ENCODE measurements at places on chromosomes 2 and 18. TPM values are rescaled to one million over a fixed set of nuclear protein-coding genes. Genes with fewer than 3 reads are reported as not detected.

The C2orf66 gene
- 0.12 TPM for total RNA-seq

The FEV gene
- total RNA-seq, result not detected

The VAMP8 gene
- 17.3 TPM for total RNA-seq

The SLC4A5 gene
- 0.11 TPM for total RNA-seq

The LBH gene
- 61.0 TPM for total RNA-seq

The CTNNA2 gene
- total RNA-seq, result 0.14 TPM

The IL1R2 gene
- 0.75 TPM for total RNA-seq

The RSAD2 gene
- total RNA-seq, result 0.13 TPM

The ANKRD12 gene
- 4.8 TPM for total RNA-seq

The ADRA2B gene
- total RNA-seq, result 0.13 TPM

The LHCGR gene
- total RNA-seq, result not detected

The MTA3 gene
- total RNA-seq, result 34.3 TPM

The CTAGE1 gene
- not detected for total RNA-seq

The GYPC gene
- total RNA-seq, result not detected

The MATN3 gene
- 11.4 TPM for total RNA-seq

The FTCDNL1 gene
- total RNA-seq, result 2.9 TPM

The SLC14A1 gene
- not detected for total RNA-seq

The CNNM3 gene
- total RNA-seq, result 12.7 TPM

The CBLN2 gene
- total RNA-seq, result 0.06 TPM

The ZBTB7C gene
- total RNA-seq, result 0.33 TPM

The TUBA3D gene
- 0.59 TPM for total RNA-seq

The ME2 gene
- 38.7 TPM for total RNA-seq

The POTEC gene
- total RNA-seq, result not detected

The NGEF gene
- 18.1 TPM for total RNA-seq

The PSTPIP2 gene
- total RNA-seq, result 0.44 TPM

The IL1RL2 gene
- total RNA-seq, result not detected

The ANAPC1 gene
- 35.5 TPM for total RNA-seq

The GALNT13 gene
- total RNA-seq, result 10.7 TPM

The GREB1L gene
- 1.8 TPM for total RNA-seq

The NYAP2 gene
- not detected for total RNA-seq

The TMEM37 gene
- total RNA-seq, result 1.5 TPM

The SGPP2 gene
- total RNA-seq, result 0.55 TPM

The CD8B2 gene
- total RNA-seq, result not detected

The UBXN2A gene
- 18.6 TPM for total RNA-seq

The CRYBA2 gene
- total RNA-seq, result not detected

The TUBB6 gene
- 201 TPM for total RNA-seq

The LYG2 gene
- total RNA-seq, result not detected

The ADGRF3 gene
- total RNA-seq, result 0.23 TPM

The ARHGEF33 gene
- total RNA-seq, result not detected

The SPIRE1 gene
- 18.3 TPM for total RNA-seq

The IL36B gene
- not detected for total RNA-seq

The LOXHD1 gene
- not detected for total RNA-seq

The MAL gene
- not detected for total RNA-seq

The ASXL3 gene
- not detected for total RNA-seq

The SETBP1 gene
- 0.55 TPM for total RNA-seq

The VSNL1 gene
- not detected for total RNA-seq

The CLEC4F gene
- total RNA-seq, result not detected

The TBR1 gene
- total RNA-seq, result 0.03 TPM

The GLI2 gene
- total RNA-seq, result 26.1 TPM

The PRKAG3 gene
- not detected for total RNA-seq

The WDFY1 gene
- total RNA-seq, result 40.7 TPM

The NAT8 gene
- total RNA-seq, result not detected

The ASB18 gene
- 0.03 TPM for total RNA-seq

All from A549 treated with GW870086 at 1 μM for 4 hours (cell line).